ENCODE measurements at places on chromosomes 11 and 22.

DNA sequence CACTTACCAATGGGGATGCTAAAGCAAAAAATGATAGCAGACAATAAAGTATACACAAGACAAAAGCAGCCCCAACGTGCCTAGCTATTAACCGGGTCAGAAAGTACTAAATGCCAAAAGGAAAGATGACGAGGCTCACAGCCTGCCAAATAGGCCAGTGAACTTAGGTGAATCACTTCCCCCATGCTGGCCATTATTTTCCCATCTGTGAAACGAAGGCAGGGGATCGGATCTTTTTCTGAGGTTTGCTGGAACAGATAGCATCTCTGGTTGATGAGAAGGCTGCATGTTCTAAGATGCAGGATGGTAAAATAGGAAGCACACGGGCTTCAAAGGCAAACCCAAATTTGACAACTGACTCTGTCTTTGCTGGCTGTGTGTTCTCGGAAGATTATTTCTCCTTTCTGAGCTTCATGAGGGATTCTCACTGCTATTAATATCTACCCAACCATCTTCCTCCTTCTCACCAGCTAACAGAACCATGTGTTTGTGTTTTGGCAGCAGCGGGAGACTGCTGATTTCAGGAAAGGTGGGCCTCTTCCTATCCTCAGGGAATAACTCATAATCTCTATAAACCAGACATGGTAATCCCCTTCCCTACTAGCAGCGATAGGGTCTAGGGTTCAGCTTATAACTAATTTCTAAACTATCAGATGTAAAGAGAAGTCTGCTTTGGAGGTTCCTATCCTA, 390.7 kb downstream of the LARGE1 start:
- no peak overlapping the region for H3K4me3 ChIP-seq
- peaks cover 12% of the 10 kb centered on the region for H3K4me1 ChIP-seq
- H3K36me3 ChIP-seq: no peaks in the 10 kb centered on the region
- H3K27me3 ChIP-seq: no peaks in the 10 kb centered on the region

DNA sequence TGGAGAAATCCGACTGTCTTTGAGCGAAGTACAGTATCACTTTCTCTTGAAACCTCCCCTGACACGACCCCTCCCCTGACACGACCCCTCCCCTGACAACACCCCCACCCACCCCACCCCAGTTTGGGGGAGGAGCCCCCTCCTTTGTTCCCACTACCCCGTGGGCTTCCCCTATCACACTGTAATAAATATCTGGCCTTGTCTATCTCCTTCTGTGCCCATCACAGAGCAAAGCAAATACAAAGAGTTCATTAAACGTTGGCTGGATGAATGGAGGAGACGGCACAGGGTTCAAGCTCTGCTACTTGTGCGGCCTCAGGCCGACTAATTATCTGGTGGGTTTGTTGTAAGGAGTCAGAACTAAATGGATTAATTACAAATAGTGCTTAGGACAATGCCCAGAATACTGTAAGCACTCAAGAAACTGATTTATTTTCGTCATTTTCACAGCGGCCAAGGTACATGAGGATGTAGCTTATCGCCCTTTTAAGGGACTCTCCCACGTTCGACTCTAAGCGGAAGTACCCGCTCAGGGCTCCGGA, 628 bp upstream of the GGA1 start:
- no peaks in the 10 kb centered on the region for H3K27me3 ChIP-seq
- no peak for DNase-seq
- H3K4me1 ChIP-seq: peaks cover 15% of the 10 kb centered on the region
- H3K36me3 ChIP-seq: no peaks in the 10 kb centered on the region
- H3K27ac ChIP-seq: peak overlapping the region; percentile 80
- no peak overlapping the region for H3K4me3 ChIP-seq

DNA sequence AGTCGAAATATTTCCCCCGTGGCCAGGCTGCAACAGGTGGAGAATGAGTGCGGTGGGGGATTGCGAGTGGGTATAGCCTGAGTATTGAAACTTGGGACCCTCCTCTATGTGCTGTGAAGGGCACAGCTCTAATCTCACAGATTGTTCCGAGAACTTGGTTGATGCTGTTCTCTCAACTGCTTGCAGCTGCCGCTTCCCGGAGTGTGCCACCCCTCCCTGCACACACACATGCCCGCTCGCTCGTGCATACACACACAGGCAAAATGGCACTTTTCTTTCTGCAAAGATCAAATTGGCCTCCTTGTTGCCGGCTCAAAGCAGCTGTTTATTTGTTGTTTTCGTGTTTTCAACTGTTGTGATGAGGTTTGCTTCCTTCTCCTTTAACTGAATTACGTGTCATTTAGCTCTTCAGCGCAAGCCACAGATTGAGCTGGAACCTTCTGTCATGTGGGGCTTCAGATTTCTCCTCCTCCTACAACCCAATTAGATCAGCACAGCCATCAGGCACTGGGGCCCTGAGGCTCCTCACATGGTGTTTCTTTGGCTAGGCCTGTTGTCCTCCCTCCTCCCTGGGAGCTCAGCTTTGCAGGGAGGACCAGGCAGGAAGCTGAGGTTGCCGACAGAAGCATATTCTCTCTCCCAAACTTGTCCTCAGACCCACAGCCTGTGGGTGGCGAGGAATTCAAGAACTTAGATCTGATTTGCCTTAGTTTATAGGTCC, 13.9 kb upstream of the B3GAT1 start:
- no peaks in the 10 kb centered on the region for H3K4me1 ChIP-seq
- peak overlapping the region; percentile 30 for H3K27ac ChIP-seq
- peak; percentile 69 for DNase-seq
- no peak overlapping the region for H3K4me3 ChIP-seq
- no peaks in the 10 kb centered on the region for H3K27me3 ChIP-seq
- H3K36me3 ChIP-seq: no peaks in the 10 kb centered on the region

DNA sequence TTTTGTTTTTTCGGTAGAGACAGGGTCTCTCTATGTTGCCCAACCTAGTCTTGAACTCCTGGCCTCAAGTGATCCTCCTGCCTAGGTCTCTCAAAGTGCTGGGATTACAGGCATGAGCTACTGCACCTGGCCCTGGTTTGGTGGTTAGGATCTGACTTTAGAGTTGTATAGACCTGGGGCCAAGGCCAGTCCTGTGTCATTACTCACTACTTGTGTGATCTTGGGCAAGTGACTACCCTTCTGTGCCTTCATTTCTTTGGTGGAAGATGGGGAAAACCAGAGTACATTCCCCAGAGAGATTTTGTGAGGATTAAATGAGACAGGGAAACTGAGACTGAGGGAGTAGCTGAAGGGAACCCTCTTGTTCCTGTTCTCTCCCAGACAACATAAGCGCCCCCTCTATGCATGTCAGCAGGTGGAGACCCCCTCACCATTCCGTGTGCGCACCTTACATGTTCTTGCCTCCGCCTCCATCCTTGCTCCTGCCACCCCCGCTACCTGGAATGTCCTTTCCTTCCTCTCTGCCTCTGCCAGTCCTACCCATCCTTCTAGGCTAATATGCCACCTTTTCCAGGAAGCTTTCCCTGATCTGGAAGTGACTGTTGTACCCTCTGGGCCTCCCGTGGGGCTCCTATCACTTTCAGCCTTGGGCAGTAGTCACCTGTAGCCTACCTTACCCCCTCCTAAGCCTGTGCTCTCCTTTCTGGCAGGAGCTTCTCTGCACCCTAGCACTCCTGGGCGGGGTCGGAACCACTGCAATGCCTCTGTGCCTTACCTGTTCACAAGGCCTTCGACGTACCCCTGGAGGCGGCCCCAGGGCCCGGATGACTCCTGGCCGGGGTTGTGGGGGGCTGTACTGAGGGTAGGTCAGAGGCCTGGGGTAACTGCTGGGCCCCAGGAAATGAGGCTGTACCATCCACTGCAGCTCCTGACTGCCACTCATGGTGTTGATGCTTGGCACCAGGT, 3.9 kb downstream of the FOSL1 start:
- no peak overlapping the region for H3K27ac ChIP-seq
- no peaks in the 10 kb centered on the region for H3K36me3 ChIP-seq
- H3K4me1 ChIP-seq: peaks cover 41% of the 10 kb centered on the region
- no peaks in the 10 kb centered on the region for H3K27me3 ChIP-seq
- no peak for DNase-seq

GRCh38 chr11:61181489-61181888, 20.3 kb upstream of the VPS37C start:
- no peaks in the 10 kb centered on the region for H3K27me3 ChIP-seq
- H3K4me1 ChIP-seq: no peaks in the 10 kb centered on the region
- DNase-seq: no peak
